ENCODE measurements at places on chromosomes 4 and X.

DNA sequence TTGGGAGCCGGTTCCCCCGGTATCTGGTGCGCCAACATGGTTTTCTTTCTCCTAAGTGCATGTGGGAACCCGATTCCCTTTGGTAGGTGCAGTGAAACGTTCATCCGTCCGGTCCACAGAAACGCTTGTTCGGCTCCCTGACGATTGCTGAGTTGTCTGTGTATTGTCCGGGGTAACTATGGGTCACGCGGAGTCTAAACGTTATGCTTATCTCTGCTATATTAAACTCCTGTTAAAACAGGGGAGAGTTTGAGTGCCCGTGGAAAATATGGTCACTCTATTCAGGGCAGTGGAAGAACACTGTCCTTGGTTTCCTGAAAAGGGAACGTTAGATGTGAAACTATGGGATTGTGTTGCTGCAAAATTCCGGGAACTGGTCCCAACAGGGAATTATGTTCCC is 32.4 kb upstream of the MGST2 start:
- DNase-seq = no peak

GRCh38 chrX:76821276-76821675 is 393.8 kb downstream of the MAGEE1 start:
- no peak for DNase-seq

DNA sequence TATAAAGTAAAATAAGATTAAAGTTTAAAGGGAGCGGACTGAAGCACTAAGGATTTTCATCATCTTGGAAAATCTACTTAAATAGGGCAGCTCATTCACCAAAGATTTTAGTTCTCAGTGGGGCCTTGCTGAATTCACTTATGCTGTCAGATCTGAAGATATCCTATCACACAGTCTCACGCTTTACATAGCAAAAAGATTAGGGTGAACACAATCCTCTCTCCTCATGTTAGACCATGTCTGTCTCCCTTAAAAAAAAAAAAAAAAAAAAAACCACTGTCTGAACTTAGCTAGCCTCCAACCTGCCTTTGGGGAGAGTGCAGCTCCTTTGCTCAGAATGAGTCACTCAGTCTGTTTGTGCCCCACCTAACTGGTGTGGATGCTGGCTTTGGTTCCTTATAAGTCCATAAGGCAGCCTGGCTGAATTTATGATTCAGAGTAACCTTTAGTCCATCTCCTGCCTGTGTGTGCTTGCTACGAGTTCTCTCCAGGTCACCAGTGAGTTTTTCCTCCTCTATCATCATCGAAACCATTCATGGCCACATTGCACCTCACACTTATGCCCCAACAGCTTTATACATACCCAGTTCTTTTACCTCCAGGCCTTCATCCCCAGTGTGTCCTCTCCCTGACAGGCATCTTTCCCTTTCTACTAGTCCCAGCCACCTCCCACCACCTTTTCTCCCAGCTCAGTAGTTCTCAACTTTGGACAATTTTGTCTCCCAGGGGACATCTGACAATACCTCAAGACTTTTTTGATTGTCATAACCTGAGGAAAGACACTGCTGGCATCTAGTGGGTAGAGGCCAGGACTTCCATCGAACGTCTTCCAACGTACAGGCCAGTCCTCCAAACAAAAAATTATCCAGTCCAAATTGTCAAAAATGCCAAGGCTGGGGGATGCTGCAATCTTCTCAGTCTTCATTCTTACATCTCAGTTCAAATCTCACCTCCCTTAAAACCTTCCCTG is 220.7 kb upstream of the EMCN start:
- peak; percentile 50 for DNase-seq

DNA sequence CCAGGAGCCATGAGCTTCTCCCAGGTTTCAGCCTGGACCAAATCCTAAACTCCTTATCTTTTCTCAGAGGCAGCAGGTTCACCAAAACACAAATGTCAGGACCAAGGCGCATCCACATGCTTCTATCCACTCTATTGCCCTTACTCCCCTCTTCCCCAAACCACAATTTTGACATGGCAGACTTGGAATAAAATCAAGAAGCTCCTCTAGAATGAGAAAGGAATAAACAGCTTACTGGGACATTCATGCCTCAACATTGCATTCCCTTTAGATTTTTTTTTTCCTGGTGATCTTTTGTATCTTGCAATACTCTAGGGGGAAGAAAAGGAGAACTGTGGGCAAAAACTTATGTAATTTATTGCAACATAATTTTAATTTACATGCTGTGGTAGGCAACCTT is 119.1 kb downstream of the TSPAN5 start:
- DNase-seq = no peak

- DNase-seq = no peak
Observed at GRCh38 chrX:14817571-14817970, 55.3 kb downstream of the FANCB start.

DNA sequence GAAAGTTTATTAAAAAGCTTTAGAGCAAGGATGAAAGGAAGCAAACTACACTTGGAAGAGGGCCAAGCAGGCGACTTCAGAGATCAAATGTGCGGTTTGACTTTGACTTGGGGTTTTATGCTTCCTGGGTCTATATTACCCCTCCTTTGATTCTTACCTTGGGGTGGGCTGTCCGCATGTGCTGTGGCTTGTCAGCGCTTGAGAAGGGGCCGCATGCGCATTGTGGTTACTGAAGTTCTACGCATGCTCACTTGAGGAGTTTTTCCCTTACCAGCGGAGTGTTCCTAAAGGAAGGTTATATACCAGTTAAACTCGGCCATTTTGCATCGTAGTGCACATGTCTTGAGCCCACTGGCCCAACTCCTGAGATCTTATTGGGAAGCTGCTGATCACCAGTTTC is 9.9 kb downstream of the ZNF157 start:
- no peak for DNase-seq

- DNase-seq = no peak
Observed at GRCh38 chr4:22802876-22803275, 110.1 kb downstream of the GBA3 start.

DNA sequence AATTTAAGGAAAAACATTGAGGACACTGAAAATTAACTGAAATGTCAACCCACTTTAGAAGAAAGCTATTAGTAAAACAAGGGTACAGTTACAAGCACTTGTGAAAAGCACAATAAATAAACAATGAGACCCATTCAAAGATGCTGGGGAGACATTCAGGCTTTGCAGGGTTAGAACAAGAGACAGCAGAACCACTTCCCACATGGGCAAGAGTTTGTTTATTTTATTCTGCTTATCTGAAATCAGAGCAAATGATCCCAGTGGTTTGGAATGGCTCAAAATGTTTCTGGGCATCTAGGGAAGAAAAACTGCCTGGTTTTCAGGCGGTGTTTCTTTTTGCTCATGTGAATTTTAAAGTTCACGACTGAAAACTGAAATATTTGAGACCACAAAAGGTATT is 42.4 kb downstream of the PPP3CA start:
- DNase-seq = no peak
